Heart right ventricle (tissue), 16 donors: ENCODE measurements at places on chromosomes 2 and 18. TPM values are rescaled to one million over a fixed set of nuclear protein-coding genes. Genes with fewer than 3 reads are reported as not detected.

NEMP2 gene
- 2.0 TPM for total RNA-seq

MORN2 gene
- 22.9 TPM for total RNA-seq

HMSD gene
- not detected for total RNA-seq

SFT2D3 gene
- 3.4 TPM for total RNA-seq
